ENCODE measurements at places on chromosomes 5 and 9. TPM values are rescaled to one million over a fixed set of nuclear protein-coding genes. Genes with fewer than 3 reads are reported as not detected.

- H3K36me3 ChIP-seq = no peaks in the 10 kb centered on the region
- no peak overlapping the region for H3K4me3 ChIP-seq
- no peak overlapping the region for H3K27ac ChIP-seq
- H3K27me3 ChIP-seq = no peaks in the 10 kb centered on the region
- no peaks in the 10 kb centered on the region for H3K4me1 ChIP-seq
Measured at GRCh38 chr5:81183811-81184748, 49.0 kb upstream of the CKMT2 start.

GRCh38 chr9:20271723-20272122 is 350.6 kb downstream of the MLLT3 start:
- no peaks in the 10 kb centered on the region for H3K4me1 ChIP-seq
- H3K36me3 ChIP-seq = no peaks in the 10 kb centered on the region
- no peak overlapping the region for H3K4me3 ChIP-seq

GRCh38 chr9:125995706-125996105 is 248.5 kb downstream of the PBX3 start:
- no peaks in the 10 kb centered on the region for H3K4me1 ChIP-seq
- H3K27ac ChIP-seq = no peak overlapping the region

- H3K27ac ChIP-seq = no peak overlapping the region
- DNase-seq = no peak
- no peaks in the 10 kb centered on the region for H3K4me1 ChIP-seq
- no peaks in the 10 kb centered on the region for H3K27me3 ChIP-seq
- H3K4me3 ChIP-seq = no peak overlapping the region
Measured at GRCh38 chr9:116002624-116003023, 151.0 kb upstream of the PAPPA start.

DNA sequence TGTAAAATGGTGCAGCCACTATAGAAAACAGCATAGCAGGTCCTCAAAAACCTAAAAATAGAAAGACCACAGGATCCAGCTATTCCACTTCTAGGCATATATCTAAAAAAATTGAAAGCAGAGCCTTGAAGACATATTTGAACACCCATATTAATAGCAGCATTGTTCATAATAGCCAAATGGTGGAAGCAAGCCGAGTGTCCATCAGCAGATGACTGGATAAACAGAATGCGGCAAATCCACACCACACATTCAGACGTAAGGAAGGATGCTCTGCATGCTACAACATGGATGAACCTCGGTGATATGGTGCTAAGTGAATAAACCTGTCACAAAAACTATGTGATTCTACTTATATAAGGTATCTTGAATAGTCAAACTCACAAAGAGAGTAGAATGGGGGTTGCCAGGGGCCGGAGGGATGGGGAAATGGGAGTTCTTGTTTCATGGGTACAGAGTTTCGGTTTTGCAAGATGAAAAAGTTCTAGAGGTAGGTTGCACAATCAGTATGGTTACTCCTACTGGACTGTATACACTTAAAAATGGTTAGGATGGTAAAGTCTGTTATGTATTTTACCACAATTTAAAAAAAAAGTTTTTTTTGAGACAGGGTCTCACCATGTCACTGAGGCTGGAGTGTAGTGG is 17.1 kb upstream of the HSD17B3 start:
- no peak overlapping the region for H3K4me3 ChIP-seq
- no peaks in the 10 kb centered on the region for H3K36me3 ChIP-seq
- no peaks in the 10 kb centered on the region for H3K4me1 ChIP-seq
- no peak overlapping the region for H3K27ac ChIP-seq
- DNase-seq = no peak
- no peaks in the 10 kb centered on the region for H3K27me3 ChIP-seq

- no peak overlapping the region for H3K4me3 ChIP-seq
- H3K4me1 ChIP-seq = no peaks in the 10 kb centered on the region
- no peaks in the 10 kb centered on the region for H3K27me3 ChIP-seq
Measured at GRCh38 chr9:92917176-92917800, 30.0 kb upstream of the FGD3 start.

The B4GALT1 gene
- 71.7 TPM for polyA plus RNA-seq

The TRAPPC13 gene
- polyA plus RNA-seq = 30.5 TPM

The EPB41L4A gene
- polyA plus RNA-seq = 17.5 TPM

The PELO gene
- polyA plus RNA-seq = 21.8 TPM
